T-helper 1 cell (primary cell): ENCODE measurements at places on chromosomes 1 and 21.

- DNase-seq: no peak
Measured at GRCh38 chr1:30520476-30520875, 202.9 kb downstream of the MATN1 start.

- peak; percentile 46 for DNase-seq
Measured at GRCh38 chr21:33374450-33375096, 28.6 kb upstream of the IFNGR2 start.

GRCh38 chr21:46474382-46474781 lies 15.7 kb downstream of the DIP2A start:
- no peak for DNase-seq

DNA sequence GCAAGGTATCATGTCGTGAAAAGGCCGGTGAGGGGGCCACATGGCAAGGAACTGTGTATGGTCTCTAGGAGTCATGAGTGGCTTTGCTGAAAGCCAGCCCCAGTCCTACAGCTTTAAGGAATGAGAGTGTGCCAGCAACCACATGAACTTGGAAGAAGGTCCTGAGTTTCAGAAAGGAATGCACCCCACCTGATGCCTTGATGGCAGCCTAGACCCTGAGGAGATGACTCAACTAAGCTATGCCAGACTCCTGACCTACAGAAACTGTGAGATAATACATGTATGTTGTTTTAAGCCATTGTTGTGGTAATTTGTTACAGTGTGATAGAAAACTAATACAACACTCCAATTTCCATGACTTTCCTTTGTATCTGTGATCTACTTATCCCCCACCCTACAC lies 33.5 kb upstream of the AKT3 start:
- DNase-seq: no peak

DNA sequence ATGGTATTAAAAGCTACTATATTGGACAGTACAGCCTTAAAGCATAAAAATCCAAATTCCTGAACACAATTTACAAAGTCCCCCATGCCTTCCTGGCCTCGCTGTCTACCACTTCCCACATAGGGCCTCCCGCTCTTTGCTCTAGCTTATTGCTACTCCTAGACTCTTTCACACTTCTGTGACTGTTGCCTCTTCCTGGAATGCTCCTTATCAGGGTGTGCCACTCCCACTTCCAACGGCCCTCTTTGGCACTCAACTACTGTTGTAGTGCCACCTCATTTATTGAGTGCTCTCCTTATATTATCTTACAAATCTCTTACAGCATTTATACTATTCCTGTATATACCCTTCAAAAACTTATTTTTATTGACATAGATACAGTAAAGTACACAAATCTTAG lies 4.8 kb downstream of the SARS1 start:
- DNase-seq: no peak

GRCh38 chr21:22892740-22893139 lies 1894.5 kb downstream of the NCAM2 start:
- no peak for DNase-seq

DNA sequence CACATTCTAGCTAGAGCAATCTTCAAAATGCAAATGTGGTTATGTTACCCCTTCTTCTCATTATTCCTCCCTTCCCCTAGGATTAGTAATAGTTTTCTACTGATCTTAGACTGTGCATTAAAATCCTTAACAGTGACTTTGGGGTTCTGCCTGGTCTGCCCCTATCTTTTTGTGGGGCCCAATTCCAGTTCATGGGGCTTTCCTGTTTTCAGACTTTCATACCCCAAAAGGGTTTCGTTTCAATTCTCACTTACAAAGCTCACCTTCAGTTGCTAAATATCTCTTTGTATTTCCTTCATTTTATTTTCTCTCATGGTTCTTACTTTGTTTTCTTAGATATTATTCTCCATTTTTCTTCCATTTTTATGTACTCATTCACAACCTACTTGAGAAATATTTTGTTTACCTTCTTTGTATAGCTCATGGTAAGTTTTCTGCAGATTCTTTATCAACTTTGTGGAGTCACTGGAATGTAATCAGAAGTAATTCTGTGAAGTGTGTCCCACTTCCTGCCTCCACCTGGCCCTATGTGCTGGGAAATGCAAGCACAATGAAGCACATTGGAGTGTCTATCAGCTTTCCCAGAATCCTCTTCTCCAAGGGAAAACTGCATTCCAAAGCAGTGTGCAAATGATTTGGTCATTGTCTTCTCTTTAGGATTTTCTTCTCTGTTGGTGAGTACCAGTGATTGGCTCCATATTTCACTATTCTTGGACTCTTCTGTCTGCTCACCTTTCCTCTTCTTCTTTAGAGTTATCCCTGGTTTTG lies 350.2 kb downstream of the ZNF326 start:
- no peak for DNase-seq

GRCh38 chr1:76680651-76681050 lies 186.6 kb upstream of the ST6GALNAC5 start:
- DNase-seq: no peak

GRCh38 chr1:158101927-158102326 lies 78.8 kb upstream of the CD1D start:
- no peak for DNase-seq

DNA sequence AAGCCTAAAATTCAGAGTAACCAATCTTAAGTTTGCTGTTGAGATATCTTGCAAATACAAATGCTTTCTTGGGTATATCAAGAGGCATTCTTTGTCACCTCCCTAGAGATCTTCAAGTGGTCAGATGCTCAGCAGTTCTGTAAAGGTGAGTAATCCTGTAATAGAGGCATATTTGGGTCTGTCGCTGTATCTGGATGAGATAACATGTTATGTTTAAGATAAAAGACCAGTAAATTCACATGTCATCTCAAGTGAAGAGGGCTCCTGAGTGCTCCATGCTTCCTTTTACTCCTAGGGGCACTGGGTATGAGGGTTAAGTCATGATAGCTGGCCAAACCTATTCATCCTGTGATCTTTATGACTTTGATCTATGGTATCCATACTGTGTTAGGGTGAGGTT lies 7.5 kb downstream of the CR2 start:
- DNase-seq: no peak

DNA sequence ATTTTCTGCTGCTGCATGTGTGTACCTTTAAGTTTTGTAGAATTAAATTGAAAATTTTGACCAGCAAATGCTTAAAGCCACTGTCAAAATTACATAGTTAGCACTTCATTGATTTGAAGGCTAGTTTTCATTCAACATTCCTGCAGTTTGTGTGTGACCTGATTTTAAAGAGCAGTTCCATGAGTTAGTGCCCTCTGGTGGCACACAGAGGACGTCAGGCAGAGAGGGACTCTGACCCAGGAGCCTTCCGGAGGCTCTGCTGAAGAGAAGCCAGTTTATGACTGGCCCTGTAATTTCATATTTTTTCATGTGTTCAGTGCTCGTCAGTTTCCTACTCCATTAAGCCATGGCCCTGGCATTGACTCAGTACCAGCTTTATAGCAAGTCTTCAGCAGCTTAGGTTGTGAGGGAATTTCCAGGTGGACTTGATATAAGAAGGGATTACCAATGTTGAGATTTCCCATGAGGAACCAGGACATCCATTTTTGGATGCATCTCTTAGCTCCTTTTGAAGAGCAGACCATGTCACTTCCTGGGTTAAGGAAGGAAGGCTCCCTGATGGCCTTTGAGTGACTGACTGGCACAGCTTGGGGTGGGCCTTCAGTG lies 104.7 kb downstream of the CAMTA1 start:
- peak; percentile 8 for DNase-seq

DNA sequence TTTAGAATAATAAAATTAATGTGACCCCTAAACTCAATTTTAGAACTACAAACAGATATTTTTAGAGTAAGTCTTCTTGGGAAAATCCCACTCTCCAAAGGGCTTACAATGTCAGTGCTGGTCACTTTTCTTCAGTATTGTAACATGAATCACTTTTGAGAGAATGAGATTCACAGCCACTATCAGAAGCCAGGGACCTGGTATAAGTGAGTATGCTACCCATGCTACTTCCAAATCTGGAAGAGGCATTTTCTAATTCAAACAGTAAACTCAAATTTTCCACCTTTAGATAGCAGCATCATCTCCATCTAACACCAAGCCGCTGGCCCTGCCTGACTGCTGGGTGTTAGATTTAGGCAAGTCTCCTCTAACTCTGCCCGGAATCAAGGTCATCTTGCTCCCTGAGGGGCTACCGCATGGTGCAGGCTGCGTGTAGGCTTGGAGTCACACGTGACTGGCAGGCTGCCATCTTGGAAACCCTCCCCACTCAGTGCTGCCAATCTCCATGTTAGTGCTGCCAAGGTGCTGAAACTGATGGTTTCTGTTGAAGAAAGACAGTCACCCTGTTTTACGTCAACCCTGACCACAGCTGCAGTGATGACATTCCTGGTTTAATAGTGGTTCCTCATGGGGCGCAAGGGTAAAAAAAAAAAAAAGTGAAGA lies 882.9 kb upstream of the B3GALT2 start:
- DNase-seq: no peak

DNA sequence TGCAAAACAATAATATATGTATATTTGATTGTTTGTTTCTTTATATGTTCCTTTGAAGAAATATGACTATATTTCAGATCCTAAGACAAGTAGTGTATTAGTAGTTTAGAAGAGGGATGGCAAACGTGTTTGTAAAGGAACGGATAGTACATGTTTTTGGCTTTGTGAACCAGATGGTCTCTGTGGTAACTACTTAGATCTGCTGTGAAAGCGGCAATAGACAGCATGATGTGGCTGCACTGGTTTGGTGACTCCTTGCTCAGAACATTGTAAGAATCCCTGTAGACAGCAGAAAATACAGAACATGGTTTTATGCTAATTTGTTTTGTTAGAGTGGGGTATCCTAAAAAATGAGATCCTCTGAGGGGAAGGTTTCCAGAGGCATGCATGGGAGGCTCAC lies 3.1 kb downstream of the ACADM start:
- no peak for DNase-seq

DNA sequence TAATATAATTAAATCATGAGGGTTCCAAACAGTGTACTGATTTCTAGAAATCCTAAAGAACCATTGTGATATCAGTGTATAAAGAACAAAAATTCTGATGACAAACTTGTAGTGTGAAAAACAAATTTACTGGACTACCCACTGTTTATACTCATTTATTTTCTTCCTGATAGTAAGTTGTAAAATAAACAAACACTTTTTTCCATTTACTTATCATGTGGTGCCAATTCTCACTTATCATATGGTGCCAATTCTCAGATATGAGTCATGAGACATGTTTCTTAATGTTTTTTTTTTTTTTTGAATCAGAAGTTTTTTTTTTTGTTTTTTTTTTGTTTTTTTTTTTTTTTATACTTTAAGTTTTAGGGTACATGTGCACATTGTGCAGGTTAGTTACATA lies 137.7 kb downstream of the LEPR start:
- DNase-seq: no peak

GRCh38 chr1:832136-832535 lies 91.6 kb upstream of the SAMD11 start:
- no peak for DNase-seq

DNA sequence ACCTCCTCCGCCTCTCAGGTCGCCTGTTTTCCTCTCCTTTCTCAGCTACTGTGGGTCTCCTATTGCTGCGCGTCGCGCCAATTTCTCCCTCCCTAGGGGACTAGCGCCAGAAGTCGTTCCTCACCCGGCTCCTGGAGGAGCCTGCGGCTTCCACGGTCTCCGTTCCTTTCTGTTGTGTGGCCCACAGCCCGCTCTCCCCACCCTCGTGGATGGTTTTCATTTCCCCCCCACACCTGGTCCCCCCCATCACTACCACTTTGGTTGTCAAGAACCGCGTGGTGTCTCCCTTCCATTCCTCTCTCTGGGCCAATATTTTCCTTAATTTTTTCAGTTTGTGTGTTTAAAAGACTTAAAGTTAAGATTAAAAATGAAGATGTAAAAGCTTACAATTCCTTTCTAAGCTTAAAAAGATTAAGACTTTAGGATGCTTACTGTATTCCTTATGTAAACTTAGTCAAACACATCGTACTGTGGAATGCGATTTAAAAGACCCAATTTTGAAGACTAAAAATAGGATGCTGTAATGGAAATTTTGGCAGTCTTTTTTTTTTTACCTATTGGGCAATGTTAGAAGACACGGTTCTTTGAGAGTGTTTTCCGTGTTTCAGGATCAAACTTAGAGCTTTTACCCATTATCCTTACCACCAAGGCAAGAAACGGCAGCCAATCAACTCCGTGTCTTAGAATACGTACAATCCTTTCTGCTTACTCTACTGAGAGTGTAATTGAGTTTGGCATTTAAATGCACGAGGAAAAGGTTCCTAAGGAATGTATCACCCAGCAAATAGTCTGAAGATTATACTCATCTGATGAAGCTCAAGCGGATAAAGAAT lies 773 bp downstream of the CNST start:
- DNase-seq: no peak

GRCh38 chr1:154879038-154879421 lies 8.9 kb upstream of the KCNN3 start:
- DNase-seq: no peak

DNA sequence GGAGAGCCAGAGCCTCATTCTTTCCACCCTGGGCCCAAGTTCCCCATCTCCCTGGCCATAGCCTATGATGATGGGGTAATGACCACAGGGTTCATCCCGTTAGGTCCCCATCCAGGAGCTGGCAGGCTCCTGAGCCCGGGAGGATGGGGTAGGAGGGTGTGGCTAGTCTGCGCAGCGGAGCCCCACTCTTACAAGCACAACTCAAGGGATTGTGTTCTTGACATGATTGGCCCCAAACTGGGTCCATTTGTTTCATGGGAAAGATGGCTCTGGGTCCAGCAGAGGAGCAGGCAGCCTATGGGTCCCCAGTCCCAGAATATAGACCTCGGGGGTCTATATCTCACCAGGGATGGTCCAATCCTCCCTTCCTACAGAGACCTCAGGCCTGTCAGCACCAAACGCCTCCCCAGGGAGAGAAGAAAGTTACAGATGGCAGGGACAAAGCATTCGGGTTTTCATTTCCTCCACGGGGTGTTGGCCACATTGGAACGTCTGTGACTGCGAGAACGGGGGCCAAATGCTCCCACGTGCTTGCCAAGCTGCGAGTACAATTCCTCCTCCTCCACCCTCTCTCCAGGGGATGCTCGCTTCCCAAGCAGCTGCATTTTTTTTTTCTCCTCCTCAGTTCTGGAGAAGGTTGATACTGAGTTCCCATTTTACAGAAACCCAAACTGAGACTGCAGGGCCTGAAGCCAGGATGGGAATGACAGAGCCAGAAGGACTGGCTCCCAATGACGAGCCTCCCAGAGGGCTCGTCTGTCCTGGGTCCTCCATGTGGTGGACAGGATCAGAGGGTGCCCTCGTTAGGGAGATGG lies 71.0 kb downstream of the DHRS3 start:
- DNase-seq: no peak

GRCh38 chr1:16082283-16083038 lies 9.0 kb upstream of the FAM131C start:
- DNase-seq: peak; percentile 35

GRCh38 chr1:64172458-64172983 lies 30.9 kb upstream of the UBE2U start:
- DNase-seq: no peak

GRCh38 chr1:3671371-3672180 lies 19.3 kb downstream of the TP73 start:
- DNase-seq: no peak

- DNase-seq: no peak
Measured at GRCh38 chr21:41660748-41661147, 106.1 kb downstream of the RIPK4 start.

- DNase-seq: peak; percentile 45
Measured at GRCh38 chr1:40849801-40850592, 12.2 kb downstream of the CITED4 start.

- DNase-seq: no peak
Measured at GRCh38 chr1:10353282-10353681, 45.6 kb upstream of the PGD start.

- DNase-seq: no peak
Measured at GRCh38 chr1:234553240-234554188, 56.5 kb downstream of the IRF2BP2 start.
